Colonic mucosa (tissue), 4 donors: ENCODE measurements at places on chromosomes 12 and 14.

- peak overlapping the region; percentile 41 for H3K27ac ChIP-seq
- no peaks in the 10 kb centered on the region for H3K27me3 ChIP-seq
- H3K4me1 ChIP-seq = no peaks in the 10 kb centered on the region
- no peak for DNase-seq
Observed at GRCh38 chr14:89165189-89166181, 251.5 kb downstream of the FOXN3 start.

DNA sequence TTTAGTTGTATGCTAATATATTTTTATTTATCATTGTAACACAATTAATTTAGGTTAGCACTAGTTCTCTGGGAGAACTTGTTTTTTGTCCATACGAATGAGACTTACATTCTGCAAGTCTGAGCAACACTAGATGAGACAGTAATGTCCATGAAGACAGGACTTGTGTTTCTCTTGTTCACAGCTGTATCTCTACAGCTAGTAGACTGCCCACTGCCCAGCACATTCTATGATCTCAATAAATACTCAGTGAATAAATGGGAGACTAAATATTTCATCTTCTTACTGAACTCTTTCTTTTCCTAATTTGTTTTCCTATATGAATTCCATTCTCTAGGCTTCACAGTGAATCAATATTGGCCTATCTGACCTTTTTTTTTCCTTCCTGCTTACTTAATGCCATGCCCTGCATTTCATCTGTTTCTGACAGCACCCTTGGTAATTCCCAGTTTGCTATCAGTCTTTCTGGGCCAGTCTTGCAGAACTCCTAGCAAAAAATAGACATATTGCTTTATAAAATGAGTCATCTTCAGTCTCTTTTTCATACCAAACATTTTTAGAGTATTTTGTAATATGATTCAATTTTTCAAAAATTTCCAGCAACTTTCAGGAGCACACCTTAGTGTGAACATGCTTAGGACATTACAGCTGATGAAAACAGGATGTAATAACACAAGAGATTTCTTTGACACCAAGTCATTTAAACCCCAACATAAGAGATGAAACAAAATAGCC, 185.5 kb upstream of the ATP2B1 start:
- H3K27ac ChIP-seq = no peak overlapping the region
- no peaks in the 10 kb centered on the region for H3K27me3 ChIP-seq
- H3K4me3 ChIP-seq = no peak overlapping the region
- no peaks in the 10 kb centered on the region for H3K36me3 ChIP-seq

GRCh38 chr12:78293059-78293686, 462.5 kb downstream of the NAV3 start:
- H3K4me1 ChIP-seq = no peaks in the 10 kb centered on the region
- H3K36me3 ChIP-seq = no peaks in the 10 kb centered on the region
- H3K27ac ChIP-seq = peak overlapping the region; percentile 26
- no peaks in the 10 kb centered on the region for H3K27me3 ChIP-seq

GRCh38 chr12:122126713-122127597, 47.1 kb downstream of the IL31 start:
- no peak overlapping the region for H3K27ac ChIP-seq
- no peak overlapping the region for H3K4me3 ChIP-seq
- DNase-seq = no peak
- H3K36me3 ChIP-seq = peaks cover 29% of the 10 kb centered on the region
- peaks cover 11% of the 10 kb centered on the region for H3K4me1 ChIP-seq

DNA sequence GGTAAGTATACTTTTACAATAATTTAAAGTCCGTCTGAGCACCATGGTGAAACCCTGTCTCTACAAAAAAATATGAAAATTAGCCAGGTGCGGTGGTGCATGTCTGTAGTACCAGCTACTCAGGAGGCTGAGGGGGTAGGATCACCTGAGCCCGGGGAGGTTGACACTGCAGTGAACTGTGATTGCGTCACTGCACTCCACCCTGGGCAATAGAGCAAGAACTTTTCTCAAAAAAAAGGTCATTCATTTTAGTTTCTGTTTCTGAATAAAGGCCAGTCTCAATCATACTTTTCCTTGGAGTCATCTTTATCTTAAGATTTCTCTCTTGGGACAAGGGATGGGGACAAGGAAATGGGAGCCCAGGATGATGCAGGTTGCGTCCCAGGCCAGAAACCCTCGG, 12.9 kb downstream of the ANKRD13A start:
- H3K4me3 ChIP-seq = no peak overlapping the region
- H3K4me1 ChIP-seq = no peaks in the 10 kb centered on the region
- H3K36me3 ChIP-seq = peaks cover 6% of the 10 kb centered on the region
- DNase-seq = no peak
- no peak overlapping the region for H3K27ac ChIP-seq

- H3K36me3 ChIP-seq = no peaks in the 10 kb centered on the region
- no peak for DNase-seq
- no peaks in the 10 kb centered on the region for H3K4me1 ChIP-seq
- no peaks in the 10 kb centered on the region for H3K27me3 ChIP-seq
Observed at GRCh38 chr14:51318813-51319597, 79.0 kb downstream of the TMX1 start.

- no peak for DNase-seq
- H3K4me1 ChIP-seq = no peaks in the 10 kb centered on the region
- H3K27me3 ChIP-seq = no peaks in the 10 kb centered on the region
- H3K27ac ChIP-seq = no peak overlapping the region
Observed at GRCh38 chr12:42789808-42790760, 200.5 kb upstream of the PRICKLE1 start.

DNA sequence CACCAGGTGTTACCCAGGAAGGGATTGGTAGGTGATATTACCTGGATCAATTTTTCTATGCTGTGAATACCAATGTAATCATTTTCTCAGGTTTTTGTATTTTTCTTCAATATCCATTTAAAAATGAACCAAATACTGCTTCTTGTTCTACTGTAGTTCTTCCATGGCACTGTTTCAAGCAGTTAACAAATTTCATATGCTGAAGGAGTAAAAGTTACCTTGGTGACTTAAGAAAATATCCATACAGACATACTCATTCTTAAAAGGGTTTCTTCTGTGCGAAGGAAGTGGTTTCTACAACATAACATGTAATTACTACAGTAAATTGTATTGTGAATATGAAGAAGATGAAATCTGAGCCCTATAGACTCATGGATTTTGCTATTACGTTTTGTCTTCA, 222.5 kb downstream of the TMEM117 start:
- H3K27me3 ChIP-seq = no peaks in the 10 kb centered on the region
- no peaks in the 10 kb centered on the region for H3K36me3 ChIP-seq
- no peak for DNase-seq
- H3K4me1 ChIP-seq = no peaks in the 10 kb centered on the region

DNA sequence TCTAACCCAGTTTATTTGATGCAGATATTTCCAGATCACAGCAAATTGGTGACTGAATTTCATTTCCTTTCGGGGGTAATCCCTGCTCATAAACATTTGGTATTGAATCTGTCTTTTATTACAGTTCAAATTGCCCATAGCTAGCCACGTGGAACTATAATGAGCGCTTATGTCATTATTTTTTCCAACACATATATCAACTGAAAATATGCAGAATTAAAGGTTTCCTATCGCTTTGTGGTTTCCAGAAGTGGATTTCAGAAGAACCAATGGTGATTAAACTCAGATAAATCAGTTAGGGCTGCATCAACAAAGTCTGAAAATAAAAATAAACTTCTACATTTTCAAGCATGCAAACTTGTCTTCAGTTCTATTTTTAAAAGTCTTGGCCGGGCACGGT, 111.9 kb downstream of the PIK3C2G start:
- H3K27me3 ChIP-seq = no peaks in the 10 kb centered on the region
- H3K4me1 ChIP-seq = no peaks in the 10 kb centered on the region
- no peak overlapping the region for H3K27ac ChIP-seq
- H3K36me3 ChIP-seq = no peaks in the 10 kb centered on the region
- no peak overlapping the region for H3K4me3 ChIP-seq

DNA sequence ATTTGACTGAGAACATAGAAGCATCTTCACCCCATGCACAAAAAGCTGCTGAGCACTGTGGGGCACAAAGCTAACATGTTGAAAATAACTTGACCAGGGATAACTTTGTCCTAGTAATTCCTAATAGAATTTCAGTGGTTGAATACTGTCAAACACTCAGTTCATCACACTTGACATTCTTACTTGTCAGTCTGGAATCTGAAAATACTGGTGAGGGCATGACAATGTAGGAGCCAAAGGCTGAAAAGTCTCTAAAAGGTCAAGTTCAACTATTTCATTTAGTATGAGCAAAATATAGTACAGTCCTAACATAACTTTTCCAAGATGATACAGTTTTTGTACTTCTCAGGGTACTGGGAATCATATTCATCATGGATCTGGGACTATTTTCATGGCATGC, 504.4 kb upstream of the LMO3 start:
- no peaks in the 10 kb centered on the region for H3K4me1 ChIP-seq
- H3K27ac ChIP-seq = no peak overlapping the region
- no peak overlapping the region for H3K4me3 ChIP-seq
- no peak for DNase-seq
- no peaks in the 10 kb centered on the region for H3K27me3 ChIP-seq
- H3K36me3 ChIP-seq = no peaks in the 10 kb centered on the region

- H3K4me1 ChIP-seq = no peaks in the 10 kb centered on the region
- no peak overlapping the region for H3K4me3 ChIP-seq
- no peaks in the 10 kb centered on the region for H3K27me3 ChIP-seq
- H3K27ac ChIP-seq = no peak overlapping the region
Observed at GRCh38 chr14:89036371-89036770, 211.9 kb downstream of the TTC8 start.

DNA sequence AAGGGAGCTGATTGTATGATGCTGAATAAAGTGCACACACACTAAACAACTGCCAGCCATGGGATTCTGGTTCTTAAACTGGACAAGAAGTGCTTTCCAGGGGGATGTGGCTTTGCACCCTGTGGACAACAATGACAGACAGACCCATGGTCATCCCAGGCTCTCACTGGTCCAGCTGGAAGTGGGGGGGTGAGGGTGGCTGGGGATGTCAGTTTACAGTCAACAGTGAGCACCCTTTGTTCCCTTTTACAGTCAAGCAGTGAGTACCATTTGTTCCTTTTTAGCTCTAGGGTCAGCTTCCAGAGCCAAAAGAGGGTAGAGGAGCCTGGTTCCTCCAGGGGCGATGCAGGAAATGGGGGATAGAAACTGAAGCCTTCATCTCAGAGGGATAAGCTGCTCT, 100.7 kb downstream of the SMOC1 start:
- no peaks in the 10 kb centered on the region for H3K36me3 ChIP-seq
- no peak for DNase-seq
- no peak overlapping the region for H3K4me3 ChIP-seq
- no peaks in the 10 kb centered on the region for H3K4me1 ChIP-seq
- H3K27ac ChIP-seq = no peak overlapping the region
- no peaks in the 10 kb centered on the region for H3K27me3 ChIP-seq

GRCh38 chr14:50791201-50791600, 39.8 kb downstream of the NIN start:
- H3K4me3 ChIP-seq = no peak overlapping the region
- H3K4me1 ChIP-seq = no peaks in the 10 kb centered on the region
- peaks cover 3% of the 10 kb centered on the region for H3K36me3 ChIP-seq
- H3K27ac ChIP-seq = no peak overlapping the region
- no peak for DNase-seq

- no peaks in the 10 kb centered on the region for H3K4me1 ChIP-seq
- H3K27ac ChIP-seq = no peak overlapping the region
- DNase-seq = no peak
- H3K27me3 ChIP-seq = no peaks in the 10 kb centered on the region
Observed at GRCh38 chr14:105322791-105323556, 8.4 kb downstream of the PACS2 start.

- no peak for DNase-seq
- H3K27me3 ChIP-seq = no peaks in the 10 kb centered on the region
- no peaks in the 10 kb centered on the region for H3K4me1 ChIP-seq
- H3K27ac ChIP-seq = no peak overlapping the region
- H3K4me3 ChIP-seq = no peak overlapping the region
Observed at GRCh38 chr12:107635139-107635538, 50.5 kb upstream of the PWP1 start.

- H3K27me3 ChIP-seq = no peaks in the 10 kb centered on the region
- H3K27ac ChIP-seq = no peak overlapping the region
- no peak overlapping the region for H3K4me3 ChIP-seq
- H3K4me1 ChIP-seq = no peaks in the 10 kb centered on the region
Observed at GRCh38 chr14:85252011-85252410, 277.9 kb upstream of the FLRT2 start.

DNA sequence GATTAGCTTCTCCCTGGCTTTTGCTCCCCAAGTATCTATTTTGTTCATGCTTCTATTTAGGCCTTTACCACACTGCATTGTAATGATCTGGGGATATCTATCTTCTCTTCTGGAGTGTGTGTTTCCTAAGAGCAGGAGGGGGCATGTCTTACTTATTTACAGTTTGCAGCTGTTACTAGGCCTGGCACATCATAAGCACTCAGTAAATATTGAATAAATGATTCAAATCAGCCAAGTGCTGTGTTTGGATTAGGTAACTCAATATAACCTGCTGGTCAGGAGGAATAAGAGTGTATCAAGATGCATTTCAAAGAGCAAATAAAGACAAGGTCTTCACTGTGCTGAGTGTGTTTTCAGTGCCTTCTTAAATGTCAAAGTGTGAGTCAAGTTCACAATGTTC, 186.1 kb downstream of the FOXG1 start:
- no peaks in the 10 kb centered on the region for H3K36me3 ChIP-seq
- H3K27ac ChIP-seq = no peak overlapping the region
- no peaks in the 10 kb centered on the region for H3K27me3 ChIP-seq

GRCh38 chr12:49236423-49236822, 28.5 kb upstream of the TUBA1C start:
- no peaks in the 10 kb centered on the region for H3K27me3 ChIP-seq
- H3K27ac ChIP-seq = no peak overlapping the region
- DNase-seq = no peak
- no peaks in the 10 kb centered on the region for H3K36me3 ChIP-seq

DNA sequence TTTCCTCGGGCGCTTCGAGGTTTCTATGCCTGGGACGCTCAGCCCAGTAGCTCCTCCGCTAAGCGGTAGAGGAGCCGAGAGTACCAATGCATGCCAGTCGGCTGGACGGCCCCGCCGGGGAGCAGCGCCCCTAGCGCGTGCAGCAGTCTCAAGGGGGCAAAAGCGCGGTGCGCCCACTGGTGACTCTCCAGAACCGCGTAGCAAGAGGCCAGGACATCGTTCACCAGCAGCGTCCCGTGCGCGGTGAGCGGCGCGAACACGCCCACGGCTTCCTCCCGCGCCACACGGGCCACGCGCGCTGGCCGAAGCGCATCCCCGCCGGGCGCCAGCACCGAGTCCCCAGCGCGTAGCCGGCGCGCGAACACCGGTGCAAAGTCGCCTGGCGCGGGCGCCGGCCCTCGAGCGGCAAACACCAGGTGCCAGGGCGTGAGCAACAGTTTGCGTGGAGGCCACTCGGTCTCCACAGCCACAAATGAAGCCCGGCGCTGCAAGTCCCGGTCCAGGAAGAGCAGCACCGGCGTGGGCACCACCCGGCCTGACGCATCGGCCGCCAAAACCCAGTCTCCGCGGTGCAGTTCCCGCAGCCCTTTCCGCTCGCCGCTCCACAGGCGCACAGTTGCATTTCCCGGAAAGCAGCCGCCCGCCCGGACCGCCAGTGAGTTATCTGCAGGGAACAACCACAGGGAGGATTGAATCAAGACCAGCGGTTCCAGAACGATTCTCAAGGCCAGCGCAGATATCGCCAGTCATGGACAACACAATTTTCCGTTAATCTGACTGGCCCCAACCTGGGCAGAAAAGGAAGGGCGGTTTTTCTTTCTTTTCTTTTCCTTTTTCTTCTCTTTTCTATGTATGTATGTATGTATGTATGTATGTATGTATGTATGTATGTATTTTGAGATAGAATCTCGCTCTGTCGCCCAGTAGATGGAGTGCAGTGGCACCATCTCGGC, 4.5 kb downstream of the DHH start:
- H3K27ac ChIP-seq = no peak overlapping the region
- H3K27me3 ChIP-seq = peaks cover 61% of the 10 kb centered on the region
- DNase-seq = no peak
- H3K36me3 ChIP-seq = no peaks in the 10 kb centered on the region

GRCh38 chr12:110223777-110224378, 57.2 kb upstream of the ATP2A2 start:
- H3K27me3 ChIP-seq = no peaks in the 10 kb centered on the region
- H3K4me1 ChIP-seq = no peaks in the 10 kb centered on the region
- peak overlapping the region; percentile 40 for H3K27ac ChIP-seq
